ENCODE measurements at places on chromosomes 1 and 21. TPM values are rescaled to one million over a fixed set of nuclear protein-coding genes. Genes with fewer than 3 reads are reported as not detected.
A peak's percentile ranks its signal among the peaks of the same experiment; 100 is the strongest.

The SYT14 gene
- total RNA-seq: 0.11 TPM

DNA sequence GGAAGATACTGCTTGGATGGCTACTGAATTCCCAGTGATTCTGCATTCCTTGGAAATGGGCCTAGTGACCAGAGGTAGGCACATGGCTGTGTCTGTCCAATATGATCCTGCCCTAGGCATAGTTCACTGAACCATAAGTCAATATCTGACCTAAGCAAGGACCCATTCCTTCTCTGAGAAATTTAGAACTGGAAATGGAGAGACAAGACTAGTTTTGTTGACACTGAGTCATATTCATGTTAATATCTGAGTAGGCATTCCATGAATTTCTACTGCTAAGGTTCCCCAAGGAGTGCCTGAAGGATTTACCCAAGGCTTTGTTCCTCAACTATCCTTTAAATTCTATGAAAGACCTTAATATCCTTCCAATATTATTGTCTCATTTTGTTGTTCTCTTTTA, 329.8 kb upstream of the BEND5 start:
- DNase-seq: no peak
- no peak overlapping the region for H3K27ac ChIP-seq
- H3K36me3 ChIP-seq: no peaks in the 10 kb centered on the region
- no peak overlapping the region for H3K4me3 ChIP-seq
- H3K4me1 ChIP-seq: no peaks in the 10 kb centered on the region

DNA sequence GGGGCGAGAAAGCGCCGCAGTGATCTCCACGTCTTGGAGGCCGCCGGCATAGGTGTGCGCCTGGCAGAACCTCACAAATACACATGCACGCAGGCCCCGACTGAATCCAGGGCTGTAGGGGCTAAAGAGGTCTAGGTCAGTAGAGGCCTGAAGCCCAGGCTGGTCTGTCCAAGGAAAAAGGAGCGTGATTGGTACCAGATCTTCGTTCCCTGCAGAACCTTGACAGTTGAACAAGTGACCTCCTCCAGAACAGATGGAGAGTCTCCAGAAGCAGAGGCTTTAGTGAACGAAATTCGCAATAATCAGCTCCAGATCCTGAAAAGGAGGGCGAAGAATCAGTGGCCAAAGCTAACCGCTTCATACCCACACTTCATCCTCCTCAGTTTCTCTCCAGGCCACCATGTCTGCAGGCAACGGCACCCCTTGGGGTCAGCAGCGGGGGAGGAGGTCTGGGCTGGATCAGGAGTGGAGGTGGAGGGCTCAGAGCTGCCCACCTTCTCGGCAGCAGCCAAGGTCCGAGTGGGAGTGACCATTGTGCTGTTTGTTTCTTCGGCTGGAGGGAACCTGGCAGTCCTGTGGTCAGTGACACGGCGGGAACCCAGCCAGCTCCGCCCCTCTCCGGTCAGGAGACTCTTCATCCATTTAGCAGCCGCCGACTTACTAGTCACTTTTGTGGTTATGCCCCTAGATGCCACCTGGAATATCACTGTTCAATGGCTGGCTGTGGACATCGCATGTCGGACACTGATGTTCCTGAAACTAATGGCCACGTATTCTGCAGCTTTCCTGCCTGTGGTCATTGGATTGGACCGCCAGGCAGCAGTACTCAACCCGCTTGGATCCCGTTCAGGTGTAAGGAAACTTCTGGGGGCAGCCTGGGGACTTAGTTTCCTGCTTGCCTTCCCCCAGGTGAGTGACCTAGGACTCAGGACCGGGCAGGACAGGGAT, 749 bp upstream of the PEX11B start:
- DNase-seq: no peak
- H3K4me3 ChIP-seq: peak overlapping the region; percentile 80
- peaks cover 32% of the 10 kb centered on the region for H3K4me1 ChIP-seq
- no peaks in the 10 kb centered on the region for H3K27me3 ChIP-seq

The TCHHL1 gene
- not detected for total RNA-seq

The OR2T11 gene
- total RNA-seq: not detected

Measured in esophagus muscularis mucosa (tissue), 4 donors.